ENCODE measurements at places on chromosomes 1 and 21. TPM values are rescaled to one million over a fixed set of nuclear protein-coding genes. Genes with fewer than 3 reads are reported as not detected.

- H3K36me3 ChIP-seq, result no peaks in the 10 kb centered on the region
- DNase-seq, result peak; percentile 25
- peaks cover 4% of the 10 kb centered on the region for H3K4me1 ChIP-seq
Observed at GRCh38 chr1:101237229-101237837, 514 bp downstream of the S1PR1 start.

- no peaks in the 10 kb centered on the region for H3K36me3 ChIP-seq
- peak; percentile 81 for DNase-seq
- H3K27me3 ChIP-seq, result no peaks in the 10 kb centered on the region
- H3K27ac ChIP-seq, result peak overlapping the region; percentile 93
- H3K4me1 ChIP-seq, result peaks cover 33% of the 10 kb centered on the region
- H3K4me3 ChIP-seq, result peak overlapping the region; percentile 4
Observed at GRCh38 chr1:150162862-150163706, 13.4 kb downstream of the PLEKHO1 start.

The IL22RA1 gene
- polyA plus RNA-seq, result 1.5 TPM

DNA sequence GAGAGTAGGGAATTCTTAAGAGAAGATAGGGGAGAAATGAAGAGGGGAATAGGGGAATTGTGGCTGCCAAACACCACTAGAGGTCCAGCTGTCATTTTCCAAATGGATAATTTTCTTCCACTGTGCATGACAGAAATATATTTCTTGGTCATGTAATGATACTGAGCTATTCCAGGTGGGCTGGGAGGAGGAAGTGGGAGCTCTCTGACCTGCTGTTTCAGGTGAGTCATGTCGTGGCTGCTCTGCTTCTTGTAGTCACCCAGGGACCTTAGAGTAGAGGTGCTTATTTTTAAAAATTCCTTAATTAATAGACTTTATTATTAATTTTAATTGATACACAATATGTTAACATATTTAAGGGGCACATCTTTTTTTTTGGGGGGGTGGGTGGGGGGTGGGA lies 11.9 kb downstream of the PDE4B start:
- H3K4me1 ChIP-seq, result no peaks in the 10 kb centered on the region
- no peak for DNase-seq
- H3K27me3 ChIP-seq, result no peaks in the 10 kb centered on the region
- no peak overlapping the region for H3K27ac ChIP-seq
- H3K36me3 ChIP-seq, result no peaks in the 10 kb centered on the region

DNA sequence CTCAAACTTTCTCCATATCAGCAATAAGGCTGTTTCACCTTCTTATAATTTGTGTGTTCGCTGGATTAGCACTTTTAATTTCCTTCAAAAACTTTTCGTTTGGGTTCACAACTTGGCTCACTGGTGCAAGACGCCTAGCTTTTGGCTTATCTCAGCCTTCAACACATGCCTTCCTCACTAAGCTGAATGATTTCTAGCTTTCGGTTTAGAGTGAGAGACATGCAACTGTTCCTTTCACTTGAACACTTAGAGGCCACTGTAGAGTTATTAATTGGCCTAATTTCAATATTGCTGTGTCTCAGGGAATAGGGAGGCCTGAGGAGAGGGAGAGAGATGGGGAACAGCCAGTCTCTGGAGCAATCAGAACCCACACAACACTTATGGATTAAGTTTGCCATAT lies 41.2 kb upstream of the IFNLR1 start:
- no peak overlapping the region for H3K27ac ChIP-seq
- no peaks in the 10 kb centered on the region for H3K4me1 ChIP-seq
- H3K4me3 ChIP-seq, result no peak overlapping the region
- no peaks in the 10 kb centered on the region for H3K27me3 ChIP-seq
- H3K36me3 ChIP-seq, result no peaks in the 10 kb centered on the region

DNA sequence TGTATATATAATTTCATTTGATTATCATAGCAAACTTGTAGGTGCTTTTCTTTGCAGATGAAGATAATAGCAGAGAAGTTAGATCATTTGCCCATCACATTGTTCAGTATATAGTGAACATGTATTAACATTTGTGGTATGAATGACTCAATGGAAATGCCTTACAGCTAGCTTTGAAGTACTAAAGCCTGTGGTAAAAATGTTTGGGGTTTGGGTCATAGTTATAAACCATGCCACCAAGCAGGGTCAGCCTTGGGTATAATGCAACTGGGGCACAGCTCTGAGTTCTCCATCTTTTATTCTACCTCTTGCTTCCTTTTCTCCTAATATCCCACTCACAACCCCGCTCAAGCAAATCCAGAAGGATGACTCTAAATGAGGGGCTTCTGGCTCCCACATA lies 141.6 kb downstream of the KCNT2 start:
- H3K4me1 ChIP-seq, result no peaks in the 10 kb centered on the region
- no peaks in the 10 kb centered on the region for H3K27me3 ChIP-seq
- DNase-seq, result no peak
- H3K4me3 ChIP-seq, result no peak overlapping the region

DNA sequence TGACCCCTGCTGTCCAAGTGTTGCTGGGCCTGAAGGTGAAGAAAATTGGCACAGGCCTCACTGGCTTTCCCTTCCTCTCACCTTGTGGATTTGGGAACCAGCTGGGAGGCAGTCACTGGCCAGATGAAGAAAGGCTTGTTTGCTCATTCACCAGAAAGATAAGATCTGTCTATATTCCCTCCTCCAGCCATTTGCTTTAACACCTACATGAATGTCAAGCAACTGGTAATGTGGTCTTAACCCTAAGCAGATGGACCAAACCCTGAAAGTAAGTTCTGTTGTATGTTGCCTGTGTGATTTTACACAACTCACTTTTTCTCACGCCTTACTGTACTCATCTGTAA lies 10.3 kb upstream of the SRRM1 start:
- DNase-seq, result no peak
- no peaks in the 10 kb centered on the region for H3K36me3 ChIP-seq
- no peak overlapping the region for H3K27ac ChIP-seq
- H3K27me3 ChIP-seq, result no peaks in the 10 kb centered on the region
- no peak overlapping the region for H3K4me3 ChIP-seq
- H3K4me1 ChIP-seq, result no peaks in the 10 kb centered on the region

The SPRR2A gene
- 0.52 TPM for polyA plus RNA-seq

DNA sequence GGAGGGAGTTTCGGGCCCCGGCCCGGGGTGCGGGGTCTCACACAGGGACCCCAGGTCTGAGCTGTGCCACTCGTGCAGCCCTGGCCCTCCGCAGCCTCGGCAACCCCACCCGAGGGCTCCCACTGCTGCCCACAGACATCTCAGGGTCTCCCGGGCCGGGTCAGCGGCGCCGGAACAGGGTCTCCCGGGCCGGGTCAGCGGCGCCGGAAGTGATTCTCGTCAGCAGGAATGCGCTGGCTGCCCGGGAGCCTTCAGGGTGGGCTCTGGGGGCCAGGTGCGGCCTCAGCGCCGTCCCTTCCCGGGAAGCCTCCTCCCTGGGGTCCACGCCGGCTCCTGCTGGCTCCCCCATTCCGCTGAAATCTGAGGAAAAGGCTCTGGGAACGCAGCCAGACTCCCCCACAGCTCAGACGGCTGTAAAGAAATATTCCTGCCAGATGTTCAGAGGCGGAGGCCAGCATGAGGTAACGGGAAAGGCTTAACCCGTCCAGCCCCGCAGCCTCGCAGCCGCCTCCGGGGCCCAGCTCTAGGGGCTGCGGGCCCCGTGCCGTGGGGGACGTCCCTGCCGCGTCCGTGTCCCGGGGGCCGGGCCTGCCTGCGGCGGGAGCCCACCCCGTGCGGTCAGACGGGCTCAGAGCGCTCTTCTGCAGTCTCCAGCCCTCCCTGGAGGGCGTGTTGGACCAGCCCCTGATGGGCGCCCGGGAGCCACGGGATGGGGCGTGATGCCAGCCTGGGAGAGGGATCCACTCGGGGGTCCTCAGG lies 8.7 kb upstream of the COL6A1 start:
- peaks cover 37% of the 10 kb centered on the region for H3K4me1 ChIP-seq
- H3K27ac ChIP-seq, result peak overlapping the region; percentile 94
- DNase-seq, result peak; percentile 96

DNA sequence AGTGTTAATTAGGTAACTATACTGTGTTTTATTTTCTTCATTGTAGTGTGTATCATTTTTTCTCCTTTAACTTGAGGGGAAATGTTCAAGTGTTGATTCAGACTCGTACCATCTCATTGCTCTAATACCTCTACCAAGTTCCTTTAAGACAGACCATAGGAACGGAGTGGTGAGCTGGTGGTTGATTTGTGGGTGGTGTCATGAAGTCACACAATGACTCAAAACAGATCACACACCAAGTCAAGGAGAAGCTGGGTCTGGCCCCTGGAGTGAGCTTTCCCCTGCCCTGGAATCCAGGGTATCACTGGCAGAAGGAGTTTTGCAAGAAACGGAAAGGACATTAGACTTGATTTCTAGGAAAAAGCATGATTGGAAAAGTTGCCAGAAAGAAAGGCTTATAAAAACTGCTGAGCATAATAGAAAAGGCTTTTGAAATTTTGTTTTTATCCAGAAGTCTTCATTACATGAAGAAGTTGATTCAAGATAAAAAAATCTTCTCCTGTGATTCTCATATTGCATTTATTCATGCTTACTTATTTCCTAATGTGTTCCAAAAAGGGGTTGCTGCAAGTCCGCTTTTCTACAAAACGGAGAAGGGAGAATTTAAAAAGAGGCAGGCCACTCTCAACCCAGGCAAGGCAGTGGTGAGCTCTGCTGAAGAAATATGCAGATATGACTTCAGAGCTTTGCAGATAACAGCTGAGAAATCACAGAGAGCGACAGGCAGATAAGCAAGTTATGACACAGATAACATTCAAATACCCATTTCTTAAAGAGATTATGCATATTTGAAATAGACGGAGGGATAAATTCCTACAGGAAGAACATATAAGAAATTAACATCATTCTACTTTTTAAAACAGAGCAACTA lies 79.7 kb downstream of the TBX19 start:
- no peaks in the 10 kb centered on the region for H3K27me3 ChIP-seq
- DNase-seq, result no peak
- H3K4me3 ChIP-seq, result no peak overlapping the region
- H3K4me1 ChIP-seq, result no peaks in the 10 kb centered on the region
- H3K36me3 ChIP-seq, result no peaks in the 10 kb centered on the region
- H3K27ac ChIP-seq, result no peak overlapping the region
